ENCODE measurements at places on chromosomes 4 and X. TPM values are rescaled to one million over a fixed set of nuclear protein-coding genes. Genes with fewer than 3 reads are reported as not detected.
A peak's percentile ranks its signal among the peaks of the same experiment; 100 is the strongest.

- peaks cover 13% of the 10 kb centered on the region for H3K4me1 ChIP-seq
- no peak overlapping the region for H3K4me3 ChIP-seq
- H3K27me3 ChIP-seq, result no peaks in the 10 kb centered on the region
- DNase-seq, result no peak
- no peak overlapping the region for H3K27ac ChIP-seq
- H3K36me3 ChIP-seq, result no peaks in the 10 kb centered on the region
These were observed 6.8 kb upstream of the OCIAD2 start for GRCh38 chr4:48913346-48913745.

DNA sequence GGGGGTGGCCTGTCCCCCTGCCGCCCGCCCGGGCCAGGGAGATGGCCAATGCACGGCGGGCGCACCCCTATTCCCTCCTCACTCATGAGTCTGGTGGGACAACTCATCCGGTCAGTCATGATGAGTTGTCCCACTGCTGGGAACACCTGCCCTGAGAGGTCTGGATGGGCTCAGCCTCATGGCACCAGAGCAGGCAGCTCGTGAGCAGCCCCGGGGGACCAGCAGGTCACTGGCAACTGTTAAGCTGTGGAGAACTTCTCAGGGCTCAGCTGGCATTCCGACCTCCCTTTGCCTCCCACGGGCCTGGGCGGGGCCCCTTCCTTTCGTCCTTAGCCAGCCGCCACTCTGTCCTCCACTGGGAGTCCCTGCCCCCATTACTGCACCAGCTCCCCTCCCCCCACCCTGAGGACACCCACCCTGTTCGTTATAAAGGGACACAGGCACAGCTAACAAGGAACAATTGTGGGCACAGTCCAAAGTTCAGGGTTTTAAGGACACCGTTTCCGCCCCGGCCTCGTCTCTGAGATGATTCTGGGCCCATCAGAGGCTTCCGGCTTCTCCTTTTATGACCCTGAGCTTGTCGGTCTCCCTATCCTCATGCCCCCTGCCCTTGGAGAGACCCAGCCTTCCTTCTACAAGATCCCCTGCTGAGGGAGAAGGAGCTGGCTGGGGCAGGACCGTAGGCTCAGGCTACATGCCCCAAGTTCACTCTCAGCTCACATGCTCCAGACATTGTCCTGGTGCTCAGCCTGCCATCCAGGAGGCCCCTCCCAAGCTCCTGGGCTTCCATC is 14.6 kb upstream of the KIAA0232 start:
- no peak overlapping the region for H3K4me3 ChIP-seq
- H3K4me1 ChIP-seq, result peaks cover 21% of the 10 kb centered on the region
- H3K27ac ChIP-seq, result no peak overlapping the region
- H3K27me3 ChIP-seq, result no peaks in the 10 kb centered on the region
- DNase-seq, result no peak

SPANXA1 gene
- not detected for total RNA-seq

DNA sequence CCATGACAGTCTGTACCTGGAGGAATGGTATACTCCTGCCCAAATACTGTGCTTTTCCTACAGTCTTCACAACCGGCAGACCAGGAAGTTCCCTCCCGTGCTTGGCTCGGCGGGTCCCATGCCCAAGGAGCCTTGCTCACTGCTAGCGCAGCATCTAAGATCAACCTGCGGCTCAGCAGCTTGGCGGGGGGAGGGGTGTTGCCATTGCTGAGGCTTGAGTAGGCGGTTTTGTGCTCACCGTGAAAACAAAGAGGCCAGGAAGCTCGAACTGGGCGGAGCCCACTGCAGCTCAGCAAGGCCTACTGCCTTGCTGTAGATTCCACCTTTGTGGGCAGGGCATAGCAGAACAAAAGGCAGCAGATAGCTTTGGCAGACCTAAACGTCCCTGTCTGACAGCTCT is 152.7 kb downstream of the TEX11 start:
- DNase-seq, result peak; percentile 78
- no peak overlapping the region for H3K27ac ChIP-seq
- peaks cover 3% of the 10 kb centered on the region for H3K36me3 ChIP-seq
- H3K4me3 ChIP-seq, result no peak overlapping the region
- no peaks in the 10 kb centered on the region for H3K27me3 ChIP-seq

- no peak for DNase-seq
- H3K36me3 ChIP-seq, result no peaks in the 10 kb centered on the region
- H3K4me1 ChIP-seq, result no peaks in the 10 kb centered on the region
- peaks cover 5% of the 10 kb centered on the region for H3K27me3 ChIP-seq
- H3K27ac ChIP-seq, result no peak overlapping the region
These were observed 10.5 kb upstream of the APOOL start for GRCh38 chrX:84993150-84993549.

DNA sequence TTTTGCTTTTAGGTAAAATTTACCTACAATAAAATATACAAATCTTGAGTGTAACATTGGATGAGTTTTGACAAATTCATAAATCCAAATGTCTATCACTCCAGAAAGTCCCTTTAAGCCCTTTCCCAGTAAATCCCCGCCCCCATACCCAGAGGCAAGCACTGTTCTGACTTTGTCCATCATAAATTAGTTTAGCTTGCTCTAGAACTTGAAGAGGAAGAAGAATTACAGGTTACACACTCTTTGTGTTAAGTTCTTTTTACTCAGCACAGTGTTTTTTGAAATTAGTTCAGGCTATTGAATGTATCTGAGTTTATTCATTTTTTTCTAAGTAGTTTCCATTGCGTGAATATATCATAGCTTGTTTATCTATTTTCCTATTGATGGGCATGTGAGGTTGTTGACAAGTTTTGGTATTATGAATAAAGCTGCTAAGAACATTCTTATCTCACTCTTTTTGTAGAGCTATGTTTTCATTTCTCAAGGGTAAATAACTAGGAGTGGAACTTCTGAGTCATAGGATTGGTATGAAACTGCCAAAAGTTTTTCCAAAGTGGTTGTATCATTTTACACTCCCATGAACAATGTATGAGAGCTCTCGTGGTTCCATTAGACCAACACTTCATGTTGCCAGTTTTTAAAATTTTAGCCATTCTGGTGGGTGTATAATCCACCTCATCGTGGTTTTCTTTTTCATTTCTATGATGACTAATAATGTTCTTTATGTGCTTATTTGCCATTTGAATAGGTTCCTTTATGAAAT is 22.4 kb upstream of the HPSE start:
- peak overlapping the region; percentile 62 for H3K27ac ChIP-seq
- no peaks in the 10 kb centered on the region for H3K36me3 ChIP-seq
- H3K27me3 ChIP-seq, result no peaks in the 10 kb centered on the region

DNA sequence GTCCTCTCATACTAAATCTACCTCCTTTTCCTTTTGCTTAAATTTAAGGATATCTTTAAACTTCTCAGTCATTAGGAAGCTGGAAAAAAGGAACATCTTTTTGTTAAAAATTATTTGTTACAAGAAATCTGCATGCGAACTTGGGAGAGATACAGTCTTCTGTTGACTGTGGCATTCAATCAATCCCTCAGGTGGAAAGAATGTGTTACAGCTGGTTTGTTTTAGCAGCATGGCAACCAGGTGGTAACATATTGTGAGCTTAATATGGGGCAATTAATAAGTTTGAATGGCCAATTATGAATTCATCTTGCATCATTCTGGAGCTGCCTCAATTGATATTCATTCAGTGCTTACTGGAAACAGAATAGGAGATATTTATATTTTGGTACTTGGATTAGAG is 135.0 kb downstream of the GC start:
- no peak overlapping the region for H3K27ac ChIP-seq
- H3K27me3 ChIP-seq, result no peaks in the 10 kb centered on the region
- no peak for DNase-seq
- no peak overlapping the region for H3K4me3 ChIP-seq
- no peaks in the 10 kb centered on the region for H3K4me1 ChIP-seq
- no peaks in the 10 kb centered on the region for H3K36me3 ChIP-seq

DNA sequence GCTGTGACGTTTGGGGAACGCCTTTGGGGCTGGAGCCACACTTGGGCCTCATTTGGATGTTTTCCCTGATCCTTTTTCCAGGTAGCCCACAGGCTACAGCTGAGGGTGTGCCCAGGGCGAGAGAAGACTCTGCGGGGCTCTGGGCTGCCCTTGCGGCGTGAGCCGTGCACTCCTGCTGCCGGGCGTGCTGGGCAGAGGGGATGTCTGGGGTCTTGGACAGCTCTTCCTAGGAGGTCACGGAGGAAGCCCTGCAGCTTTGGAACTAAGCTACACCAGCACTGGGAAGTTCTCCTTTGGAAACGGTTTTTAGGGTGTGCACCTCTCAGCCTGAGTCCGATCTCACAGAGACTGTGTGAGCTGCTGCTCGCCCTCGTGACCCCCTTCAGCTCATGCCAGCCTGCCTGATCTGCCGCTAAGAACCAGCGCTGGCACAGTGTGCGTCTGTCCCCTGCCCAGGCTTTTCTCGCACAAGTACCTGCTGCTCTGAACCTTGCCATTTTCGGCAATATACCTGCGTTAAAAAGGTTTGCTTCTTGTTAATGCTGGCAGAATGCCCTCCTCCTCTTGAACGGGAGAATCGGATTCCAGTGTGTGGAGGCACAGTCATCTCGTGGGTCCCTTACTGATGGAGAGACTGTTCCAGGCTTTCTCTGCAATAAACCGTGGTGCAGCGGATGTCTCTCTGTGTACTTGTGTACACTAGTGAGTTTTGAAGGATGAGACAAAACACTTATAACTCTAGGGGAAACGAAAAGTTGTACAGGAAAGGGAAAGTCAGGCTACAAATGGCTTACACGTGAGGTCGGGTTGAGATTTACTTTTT is 14.3 kb downstream of the MSANTD1 start:
- no peak overlapping the region for H3K27ac ChIP-seq
- H3K4me1 ChIP-seq, result no peaks in the 10 kb centered on the region
- no peak overlapping the region for H3K4me3 ChIP-seq
- no peaks in the 10 kb centered on the region for H3K27me3 ChIP-seq
- peak; percentile 1 for DNase-seq
- no peaks in the 10 kb centered on the region for H3K36me3 ChIP-seq

SORCS2 gene
- 0.15 TPM for total RNA-seq

DNA sequence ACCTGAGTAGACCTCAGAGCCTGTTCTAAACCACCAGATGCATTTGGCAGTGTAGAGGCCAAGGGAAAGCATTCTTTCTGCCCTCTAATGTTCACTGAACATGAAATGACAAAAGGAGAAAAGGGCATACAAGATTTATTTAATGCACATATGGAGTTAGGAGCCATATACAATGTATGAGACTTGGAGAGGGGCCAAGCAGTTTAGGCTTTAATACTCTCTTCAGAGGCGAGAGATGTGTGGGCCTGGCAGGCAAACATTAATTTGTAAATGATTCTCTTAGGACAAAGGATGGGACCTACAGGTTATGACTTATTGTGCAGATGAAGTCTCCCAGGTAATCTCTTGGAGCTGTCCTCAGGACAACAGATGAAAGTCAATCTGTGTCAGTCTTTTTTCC is 631.9 kb downstream of the ADGRL3 start:
- DNase-seq, result no peak
- H3K4me1 ChIP-seq, result no peaks in the 10 kb centered on the region
- no peaks in the 10 kb centered on the region for H3K36me3 ChIP-seq

- DNase-seq, result no peak
- H3K27ac ChIP-seq, result no peak overlapping the region
- no peaks in the 10 kb centered on the region for H3K4me1 ChIP-seq
- no peak overlapping the region for H3K4me3 ChIP-seq
- H3K36me3 ChIP-seq, result no peaks in the 10 kb centered on the region
These were observed 283.0 kb upstream of the GPC4 start for GRCh38 chrX:133698298-133698697.

DNA sequence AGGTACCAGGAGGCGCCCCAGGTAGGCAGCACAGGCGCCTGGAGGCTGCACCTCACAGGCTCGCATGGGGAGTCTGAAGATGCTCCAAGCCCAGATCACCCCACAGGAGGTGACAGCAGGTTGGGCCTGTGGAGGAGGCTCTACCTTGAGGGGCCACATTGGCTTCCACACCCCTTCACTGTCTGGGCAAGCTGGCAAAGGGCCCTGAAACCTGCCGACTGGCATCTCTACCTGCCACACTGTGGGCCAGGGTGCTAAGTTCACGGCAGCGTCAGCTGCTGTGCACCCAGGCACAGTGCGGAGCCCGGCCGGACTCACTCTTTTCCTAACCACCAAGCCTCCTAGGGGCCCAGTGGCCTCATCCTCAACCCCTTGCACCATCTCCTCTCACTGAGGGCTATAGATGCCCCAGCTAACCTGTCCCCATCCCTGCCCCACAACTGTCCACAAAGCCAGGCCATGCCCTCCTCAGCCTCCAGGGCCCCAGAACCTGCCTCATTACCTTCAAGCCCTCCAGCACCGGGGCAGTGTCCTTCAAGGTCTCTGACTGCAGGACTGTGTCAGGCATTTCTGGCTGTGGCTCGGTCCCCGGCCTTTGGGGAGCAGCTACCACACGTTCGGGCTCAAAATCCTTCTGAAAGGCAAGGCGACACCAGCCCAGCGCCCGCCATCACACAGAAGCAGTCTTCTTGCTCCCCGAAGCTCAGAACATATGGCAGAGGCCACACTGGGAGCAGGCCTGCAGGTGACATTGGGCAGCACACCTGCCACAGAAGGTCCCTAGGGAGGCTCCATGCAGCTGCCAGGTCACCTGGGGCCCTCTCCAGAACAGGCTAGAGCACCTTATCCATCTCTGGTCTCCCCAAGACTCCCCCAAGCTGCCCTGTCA is 28.8 kb downstream of the FGFR3 start:
- H3K4me1 ChIP-seq, result no peaks in the 10 kb centered on the region
- no peak for DNase-seq
- peaks cover 30% of the 10 kb centered on the region for H3K36me3 ChIP-seq

GRCh38 chr4:142961866-142962265 is 115.8 kb upstream of the INPP4B start:
- H3K27ac ChIP-seq, result no peak overlapping the region
- no peak overlapping the region for H3K4me3 ChIP-seq
- H3K27me3 ChIP-seq, result peaks cover 7% of the 10 kb centered on the region
- DNase-seq, result no peak

- no peaks in the 10 kb centered on the region for H3K36me3 ChIP-seq
- peaks cover 22% of the 10 kb centered on the region for H3K4me1 ChIP-seq
- DNase-seq, result no peak
- H3K4me3 ChIP-seq, result peak overlapping the region; percentile 95
- no peaks in the 10 kb centered on the region for H3K27me3 ChIP-seq
These were observed 12.7 kb downstream of the ACOX3 start for GRCh38 chr4:8427761-8428287.

GRCh38 chr4:8238036-8238511 is 31.5 kb upstream of the HTRA3 start:
- DNase-seq, result no peak
- H3K36me3 ChIP-seq, result no peaks in the 10 kb centered on the region
- H3K27me3 ChIP-seq, result no peaks in the 10 kb centered on the region
- no peaks in the 10 kb centered on the region for H3K4me1 ChIP-seq
- no peak overlapping the region for H3K4me3 ChIP-seq
- no peak overlapping the region for H3K27ac ChIP-seq

GRCh38 chr4:1112174-1112820 is 1.1 kb downstream of the RNF212 start:
- peaks cover 23% of the 10 kb centered on the region for H3K27me3 ChIP-seq
- H3K4me3 ChIP-seq, result no peak overlapping the region
- H3K27ac ChIP-seq, result no peak overlapping the region

DNA sequence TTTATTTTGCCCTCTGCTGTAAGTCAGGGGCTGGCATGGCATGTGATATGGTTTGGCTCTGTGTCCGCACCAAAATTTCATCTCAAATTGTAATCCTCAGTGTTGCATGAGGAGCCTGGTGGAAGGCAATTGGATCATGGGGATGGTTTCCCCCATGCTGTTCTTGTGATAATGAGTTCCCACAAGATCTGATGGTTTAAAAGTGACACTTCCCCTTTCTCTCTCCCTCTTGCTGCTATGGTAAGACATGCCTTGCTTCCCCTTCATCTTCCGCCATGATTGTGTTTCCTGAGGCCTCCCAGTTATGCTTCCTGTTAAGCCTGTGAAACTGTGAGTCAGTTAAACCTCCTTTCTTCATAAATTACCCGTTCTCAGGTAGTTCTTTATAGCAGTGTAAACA is 72.0 kb upstream of the MSX1 start:
- H3K4me3 ChIP-seq, result no peak overlapping the region
- DNase-seq, result no peak
- no peaks in the 10 kb centered on the region for H3K27me3 ChIP-seq
- no peaks in the 10 kb centered on the region for H3K36me3 ChIP-seq
- H3K4me1 ChIP-seq, result no peaks in the 10 kb centered on the region

Data from activated naive CD4-positive, alpha-beta T cell treated with anti-CD3 and anti-CD28 coated beads for 36 hours (primary cell).